Temporal lobe (tissue), 4 donors: ENCODE measurements at places on chromosomes 1 and 21. TPM values are rescaled to one million over a fixed set of nuclear protein-coding genes. Genes with fewer than 3 reads are reported as not detected.

NR1I3 gene
- under 0.01 TPM for total RNA-seq

ZNF593OS gene
- total RNA-seq: not detected

LDLRAD1 gene
- total RNA-seq: not detected

CAPN2 gene
- total RNA-seq: 42.0 TPM

TTC24 gene
- total RNA-seq: not detected

HSPA6 gene
- total RNA-seq: 3.4 TPM

TMEM269 gene
- total RNA-seq: 0.25 TPM

SRSF4 gene
- total RNA-seq: 31.0 TPM

DNAJC28 gene
- 3.0 TPM for total RNA-seq

HOOK1 gene
- 11.3 TPM for total RNA-seq

FAM177B gene
- not detected for total RNA-seq
